ENCODE measurements at places on chromosomes 3 and 15.

- DNase-seq = no peak
These were observed 101.6 kb downstream of the EPHB1 start for GRCh38 chr3:134896696-134897095.

GRCh38 chr3:11651900-11652299, 8.2 kb upstream of the VGLL4 start:
- no peak for DNase-seq

DNA sequence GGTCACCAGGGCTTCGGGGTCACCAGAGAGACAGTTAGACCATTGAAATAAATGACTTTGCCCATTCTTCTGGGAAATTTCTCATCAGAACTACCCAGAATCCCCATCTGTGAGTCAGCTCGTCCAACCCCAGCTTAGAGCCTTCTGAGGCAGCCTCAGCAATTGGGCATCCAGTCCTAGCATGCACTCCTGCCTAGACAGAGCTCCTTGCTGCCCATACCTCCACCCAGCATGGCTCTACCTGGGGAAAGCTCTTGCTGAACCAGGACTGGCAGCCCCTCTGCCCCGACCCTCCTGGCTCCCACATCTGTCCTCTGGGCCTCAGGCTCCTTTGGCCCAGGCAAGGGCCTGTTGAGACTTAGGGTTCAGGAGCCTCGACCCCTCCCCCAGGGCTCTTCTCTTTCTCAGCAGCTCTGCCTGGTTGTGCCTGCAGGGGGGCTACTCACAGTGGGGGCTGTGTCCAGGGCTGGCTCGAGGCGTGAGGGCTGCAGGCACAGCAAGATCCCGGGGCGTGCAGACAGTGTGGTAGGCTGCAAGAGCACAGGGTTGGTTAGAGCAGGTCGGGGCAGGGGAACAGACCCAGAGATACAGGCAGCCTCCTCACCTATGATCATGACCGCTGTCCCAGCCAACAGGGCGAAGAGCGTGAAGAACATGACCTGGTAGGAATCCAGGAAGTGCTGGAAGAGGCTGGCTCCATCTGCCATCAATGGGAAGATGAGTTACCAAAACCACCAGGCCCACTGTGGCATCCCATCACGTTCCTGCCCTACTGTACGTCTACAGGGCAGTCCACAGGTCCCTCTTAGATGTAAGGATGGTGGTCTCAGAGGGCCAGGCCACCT, 101.3 kb downstream of the NUP210 start:
- DNase-seq = no peak

DNA sequence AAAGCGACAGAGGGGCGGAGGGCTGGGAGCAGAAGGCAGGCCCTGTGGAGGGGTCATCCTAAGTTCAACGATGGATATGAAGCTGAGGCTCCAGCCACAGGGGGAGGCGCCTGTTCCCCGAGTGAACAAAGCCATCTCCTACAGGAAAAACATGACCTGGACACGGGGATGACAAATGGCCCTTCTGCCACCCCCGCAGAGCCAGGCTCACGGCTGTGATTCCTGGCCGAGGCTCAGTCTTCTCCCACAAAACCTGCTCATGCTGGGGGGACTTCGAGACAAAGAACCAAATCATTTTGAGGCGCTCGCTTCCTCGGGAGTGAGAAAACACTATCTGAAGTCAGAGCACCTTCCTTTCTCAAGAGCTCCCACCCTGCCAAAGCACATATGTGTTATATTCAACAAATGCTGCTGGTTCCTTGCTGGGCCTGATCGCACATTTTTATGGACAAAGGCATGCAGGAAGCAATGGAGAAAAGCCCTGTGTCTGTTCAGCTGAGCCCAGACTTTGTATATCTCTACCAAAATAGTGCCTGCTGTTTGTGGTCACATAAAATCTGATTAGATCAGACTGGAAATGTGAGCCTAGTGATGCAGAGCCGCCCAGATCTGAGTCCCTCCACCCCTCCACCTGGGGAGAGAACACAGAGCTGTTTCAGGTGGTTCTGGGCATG, 5.6 kb downstream of the RBP1 start:
- DNase-seq = no peak

DNA sequence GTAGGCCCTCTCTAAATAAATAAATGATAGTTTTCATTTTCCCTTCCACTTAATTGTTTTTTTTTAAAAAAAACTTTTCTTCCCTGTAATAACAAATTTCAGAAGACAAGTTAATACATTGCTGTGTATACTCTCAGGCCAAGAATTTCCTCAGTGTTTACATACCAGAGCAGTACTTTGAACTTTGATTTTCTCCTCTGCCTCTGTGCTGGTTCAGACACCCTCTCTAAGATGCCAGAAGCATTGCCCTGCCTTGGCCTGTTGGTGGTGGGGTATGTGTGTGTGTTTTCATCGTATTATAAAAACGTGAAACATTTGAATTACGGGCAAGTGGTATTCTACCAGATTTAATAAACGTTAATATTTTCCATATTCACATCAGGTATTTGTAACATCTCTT, 70.1 kb downstream of the SMAD3 start:
- no peak for DNase-seq

DNA sequence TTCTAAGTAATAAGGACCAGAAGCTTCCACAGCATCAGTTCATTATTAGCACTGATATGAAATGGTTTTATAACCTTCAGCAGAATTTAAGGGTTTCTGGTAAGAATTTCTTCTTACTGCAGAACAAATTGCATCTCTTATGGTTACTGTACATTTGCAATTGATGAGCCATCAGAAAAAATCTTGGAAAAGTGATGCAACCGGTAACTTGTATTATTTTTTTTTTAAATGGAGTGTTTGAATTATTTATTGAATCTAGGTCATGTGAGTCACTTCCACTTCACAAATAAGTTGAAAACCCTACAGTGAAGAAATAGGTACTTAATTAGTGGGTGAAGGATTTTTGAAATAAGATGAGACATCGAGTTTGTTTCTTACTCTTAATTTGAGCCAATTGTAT, 786.0 kb downstream of the TUSC7 start:
- no peak for DNase-seq

- no peak for DNase-seq
These were observed 16.6 kb downstream of the SLC4A7 start for GRCh38 chr3:27467545-27467944.

GRCh38 chr3:167743799-167744198, 8.3 kb downstream of the SERPINI1 start:
- DNase-seq = no peak

DNA sequence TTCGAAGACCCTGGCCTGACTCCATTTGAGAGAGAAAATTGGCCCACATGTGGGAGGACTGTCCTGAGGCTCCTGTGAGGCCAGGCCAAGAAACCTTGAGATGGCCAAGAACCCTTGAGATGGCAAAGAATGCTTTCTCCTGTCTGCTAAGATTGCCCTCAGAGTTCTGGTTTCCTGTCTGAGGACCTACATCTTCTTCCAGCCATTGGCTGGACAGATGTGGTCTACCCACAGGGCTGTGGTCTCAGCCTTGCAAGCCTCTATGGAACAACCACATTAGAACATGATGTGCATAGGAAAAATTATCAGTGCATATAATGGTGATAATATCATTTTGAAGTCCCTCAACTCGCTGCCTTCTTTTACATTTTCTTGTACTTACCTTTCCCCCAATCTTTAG, 10.8 kb upstream of the RASA2 start:
- no peak for DNase-seq

GRCh38 chr3:191076903-191077552, 122.0 kb upstream of the OSTN start:
- no peak for DNase-seq

- DNase-seq = no peak
These were observed 410 bp downstream of the PRR23E start for GRCh38 chr3:127193341-127193740.
